ENCODE measurements at places on chromosomes 12 and 14.

- DNase-seq: no peak
These were observed 58.4 kb upstream of the LRIG3 start for GRCh38 chr12:58978717-58979116.

GRCh38 chr12:100566887-100567637 is 6.4 kb upstream of the GAS2L3 start:
- no peak for DNase-seq

DNA sequence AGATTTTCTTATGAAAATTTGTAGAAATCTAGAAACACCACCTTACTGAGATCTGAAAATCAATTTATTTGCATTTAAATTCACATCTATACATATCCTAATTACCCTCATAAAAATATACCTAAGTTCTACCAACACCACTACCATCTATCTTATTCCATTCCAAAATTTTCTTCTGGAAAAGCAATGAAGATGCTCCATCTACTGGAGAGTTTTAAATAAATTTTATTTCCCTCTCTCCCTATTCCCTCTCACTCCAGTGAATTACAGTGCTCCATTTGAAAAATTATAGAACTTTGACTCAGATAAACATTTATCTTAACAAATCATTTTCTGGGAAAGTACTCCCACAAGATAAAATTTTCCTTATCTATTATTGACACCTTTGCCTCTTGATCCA is 2.3 kb upstream of the C14orf39 start:
- DNase-seq: no peak

DNA sequence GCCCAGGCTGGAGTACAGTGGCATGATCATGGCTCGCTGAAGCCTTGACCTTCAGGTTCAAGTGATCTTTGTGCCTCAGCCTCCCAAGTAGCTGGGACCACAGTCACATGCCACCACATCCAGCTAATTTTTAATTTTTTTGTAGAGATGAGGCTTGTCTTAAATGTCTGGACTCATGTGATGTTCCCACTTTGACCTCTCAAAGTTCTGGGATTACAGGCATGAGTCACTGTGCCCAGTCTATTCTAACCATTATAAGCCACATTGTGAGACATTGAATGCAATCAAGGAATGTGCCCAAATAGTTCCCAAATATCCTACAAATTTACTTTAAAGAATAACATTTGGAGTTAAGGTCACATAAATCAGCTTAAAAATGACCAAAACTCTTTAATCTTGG is 130.7 kb upstream of the ARID2 start:
- no peak for DNase-seq

GRCh38 chr14:24086193-24086955 is 7.7 kb upstream of the PCK2 start:
- no peak for DNase-seq

GRCh38 chr12:2276288-2277033 is 223.7 kb downstream of the CACNA1C start:
- DNase-seq: no peak

DNA sequence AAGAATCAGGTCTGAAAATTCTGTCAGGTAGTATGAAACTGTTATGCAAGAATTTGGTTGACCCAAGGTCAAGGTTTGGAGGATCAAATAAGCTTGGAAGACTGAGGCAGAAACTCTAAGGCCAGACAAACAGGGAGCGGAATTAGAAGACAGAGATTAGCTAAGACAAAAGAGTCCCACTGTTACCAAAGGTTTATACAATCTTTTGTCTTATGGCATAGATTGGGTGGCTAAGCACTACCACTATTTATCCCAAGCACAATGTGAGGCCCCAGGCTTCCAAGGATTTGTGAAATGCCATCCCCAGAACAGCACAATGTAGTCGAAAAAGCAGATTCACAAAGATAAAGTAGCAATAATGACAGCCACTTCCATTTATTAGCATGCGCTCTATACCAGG is 311.2 kb downstream of the SEC23A start:
- no peak for DNase-seq

DNA sequence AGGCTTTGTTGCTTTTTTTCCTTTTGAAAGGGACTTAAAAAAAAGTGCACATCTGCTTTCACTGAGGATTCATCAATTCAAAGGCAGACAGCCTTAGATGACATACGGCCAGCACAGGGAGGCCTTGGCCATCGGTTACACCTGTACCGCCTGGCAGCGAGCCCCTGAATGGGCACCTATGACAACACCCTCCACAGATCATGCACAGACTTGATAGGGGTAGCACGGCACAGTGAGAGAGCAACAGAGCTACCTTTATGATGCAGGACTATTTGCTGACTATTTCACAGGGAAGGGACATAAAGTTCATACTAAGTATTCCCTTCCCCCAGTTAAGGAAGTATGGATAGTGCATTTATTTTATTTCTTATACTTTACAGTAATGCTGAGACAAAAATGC is 137.9 kb upstream of the ARID2 start:
- no peak for DNase-seq

- DNase-seq: peak; percentile 71
These were observed at the start of gene PRIM1 for GRCh38 chr12:56751712-56752598. Gene PRIM1 (minus strand): TSS chr12:56752323. CDS start chr12:56752298, 25 bp downstream.

- no peak for DNase-seq
These were observed 18.8 kb downstream of the NIN start for GRCh38 chr14:50812180-50812579.
